Natural killer cell (primary cell): ENCODE measurements at places on chromosomes 4 and X. TPM values are rescaled to one million over a fixed set of nuclear protein-coding genes. Genes with fewer than 3 reads are reported as not detected.

Gene FRG2
- not detected for total RNA-seq

Gene ETFDH
- total RNA-seq = 22.2 TPM

Gene AFF2
- 0.79 TPM for total RNA-seq

Gene GATA1
- 0.49 TPM for total RNA-seq
